LoVo (cell line): ENCODE measurements at places on chromosomes 7 and 10.

DNA sequence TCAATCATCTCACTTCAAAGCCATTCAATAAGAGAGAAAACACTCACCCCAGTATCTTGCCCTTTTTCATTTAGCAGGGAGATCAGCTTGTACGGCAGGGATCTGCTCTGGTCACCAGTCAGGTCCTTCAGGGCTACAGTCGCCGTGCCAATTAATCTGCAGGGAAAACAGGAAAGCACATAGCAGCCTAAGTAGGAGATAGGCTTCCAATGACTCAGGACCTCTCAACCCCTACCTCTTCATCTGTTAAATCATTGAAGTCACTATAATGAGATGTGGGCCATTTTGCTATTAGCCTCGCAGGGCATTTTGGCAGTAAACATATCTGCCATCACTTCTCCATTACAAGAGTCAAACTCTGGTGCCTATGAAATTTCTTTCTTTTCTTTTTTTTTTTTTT is 50.8 kb downstream of the MYOF start:
- no peak for DNase-seq

DNA sequence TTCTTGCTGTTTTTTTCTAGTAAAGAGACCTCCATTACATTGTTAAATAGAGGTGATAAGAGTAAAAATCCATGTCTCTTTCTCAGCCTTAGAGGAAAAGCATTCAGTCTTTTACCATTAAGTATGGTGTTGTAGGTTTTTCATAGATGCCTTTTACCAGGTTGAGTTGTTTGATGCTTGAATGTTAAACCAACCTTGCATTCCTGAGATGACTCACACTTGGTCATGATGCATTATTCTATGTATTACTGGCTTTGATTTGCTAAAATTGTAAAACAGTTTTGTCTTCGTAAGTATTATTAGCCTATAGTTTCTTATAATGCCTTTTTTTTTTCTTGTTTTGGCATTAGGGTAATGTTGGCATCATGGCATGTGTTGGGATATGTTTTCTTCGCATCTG is 90.0 kb downstream of the ANKRD61 start:
- DNase-seq: no peak

DNA sequence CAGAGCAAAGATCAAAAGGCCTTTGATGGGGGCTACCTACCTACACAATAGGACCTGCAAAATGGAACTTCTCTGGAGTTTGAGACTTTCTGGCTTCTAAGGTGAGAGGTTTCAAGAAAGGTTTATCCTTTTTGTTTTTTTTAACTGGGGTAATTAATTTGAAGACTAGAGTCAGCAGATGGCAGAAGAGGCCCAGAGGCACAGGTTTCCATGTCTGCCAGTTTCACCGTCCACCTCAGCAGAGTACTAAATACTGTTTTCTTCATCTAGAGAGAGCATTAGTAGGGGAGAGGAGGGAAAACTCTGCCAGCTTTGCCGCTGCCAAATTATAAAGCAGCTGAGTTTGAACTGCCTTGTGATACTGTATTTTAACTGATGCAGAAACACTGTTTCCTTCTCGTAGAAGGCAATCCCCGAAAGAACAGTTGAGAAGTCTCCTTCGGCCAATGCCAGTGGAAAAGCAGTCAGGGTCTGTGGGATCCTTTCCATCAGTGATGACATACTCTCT is 138.7 kb downstream of the SLC25A13 start:
- no peak for DNase-seq

DNA sequence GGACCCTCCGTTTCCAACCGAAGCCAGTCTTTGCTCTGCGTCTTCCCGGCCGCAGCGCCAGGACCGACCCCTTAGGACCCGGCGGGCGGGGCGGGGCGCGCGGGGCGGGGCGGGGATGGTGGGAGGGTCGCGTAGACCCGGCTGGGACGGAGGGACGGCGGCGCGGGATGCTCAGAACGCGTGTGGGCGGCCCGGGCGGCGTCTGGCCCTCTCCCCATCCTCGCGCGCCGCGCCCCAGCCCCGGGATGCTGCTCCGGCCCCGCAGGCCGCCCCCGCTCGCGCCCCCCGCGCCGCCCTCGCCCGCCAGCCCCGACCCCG is at the start of gene UTF1:
Gene UTF1 (plus strand): TSS at position 174 of the 318 bp plus-strand sequence. CDS start 72 bp downstream, at position 246.
- DNase-seq: no peak

DNA sequence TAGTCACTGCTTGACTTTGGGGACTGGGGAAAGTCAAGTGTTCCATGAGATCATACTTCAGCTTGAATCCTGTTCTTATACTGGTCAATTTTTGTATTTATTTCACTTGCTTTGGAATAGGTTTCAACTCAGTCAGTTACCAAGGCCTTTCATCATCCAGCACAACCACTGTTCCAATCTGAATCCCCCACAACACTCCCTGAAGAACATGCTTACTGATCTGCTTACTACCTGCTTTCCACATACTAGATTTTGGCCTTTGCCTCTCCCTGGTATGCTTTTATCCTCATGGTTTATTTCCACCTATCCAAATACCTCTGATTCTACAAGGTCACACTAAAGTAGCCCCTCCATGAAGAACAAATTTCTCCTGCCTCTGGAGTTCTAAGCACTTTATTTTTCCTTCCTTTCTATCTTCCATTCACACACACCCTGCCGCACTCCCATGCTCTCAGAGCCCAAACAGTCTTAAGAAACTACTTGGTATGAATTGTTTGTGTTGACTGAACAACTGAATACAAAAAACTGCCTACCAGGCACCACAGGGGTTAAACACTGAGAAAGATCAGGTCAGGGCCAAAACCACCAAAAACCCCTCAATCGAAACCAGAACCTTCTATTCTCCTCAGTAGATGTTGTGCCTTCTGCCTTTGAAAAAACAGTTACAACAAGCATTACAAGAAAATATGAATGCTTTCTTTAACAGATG is 178.1 kb downstream of the AVL9 start:
- no peak for DNase-seq

GRCh38 chr7:1992554-1992953 is 240.2 kb downstream of the MAD1L1 start:
- DNase-seq: no peak

GRCh38 chr10:78278058-78278404 is 244.4 kb downstream of the RPS24 start:
- no peak for DNase-seq

GRCh38 chr7:70435634-70436033 is 696.3 kb upstream of the GALNT17 start:
- DNase-seq: no peak

DNA sequence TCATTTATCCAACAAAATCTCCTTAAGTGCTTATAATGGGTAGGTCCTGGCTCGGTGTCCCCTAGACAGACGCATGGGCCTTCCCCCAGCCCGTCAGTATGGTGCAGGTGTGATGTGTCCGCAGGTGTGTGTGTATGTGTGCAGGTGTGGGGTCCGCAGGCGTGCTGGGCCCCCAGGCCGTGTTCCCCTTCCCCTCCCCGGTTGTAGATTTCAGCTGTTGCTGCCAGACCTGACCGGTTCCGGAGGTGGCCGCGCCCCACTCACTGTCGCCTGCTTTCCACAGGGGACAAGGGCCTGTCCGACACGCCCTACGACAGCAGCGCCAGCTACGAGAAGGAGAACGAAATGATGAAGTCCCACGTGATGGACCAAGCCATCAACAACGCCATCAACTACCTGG is 50.5 kb downstream of the FIGNL1 start:
- no peak for DNase-seq

DNA sequence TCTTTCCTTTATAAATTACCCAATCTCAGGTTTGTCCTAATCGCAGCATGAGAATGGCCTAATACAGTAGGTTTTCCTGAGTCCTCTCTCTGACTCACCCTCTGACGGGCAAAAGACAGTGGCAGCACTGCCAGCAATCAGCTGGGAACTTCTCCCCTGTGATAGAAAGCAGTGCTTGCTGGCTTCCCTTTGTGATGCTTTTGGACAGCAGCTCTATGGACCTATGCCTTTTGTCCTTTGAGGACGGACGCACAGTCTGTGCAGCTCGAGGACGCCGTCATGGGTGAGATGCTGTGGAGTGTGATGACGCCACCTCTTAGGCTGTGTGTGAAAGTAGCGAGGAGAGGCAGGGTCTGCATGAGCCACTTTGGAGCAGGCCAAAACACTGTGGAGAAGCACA is 68.8 kb downstream of the KIAA1217 start:
- DNase-seq: no peak

GRCh38 chr10:86367152-86367951 is 757 bp upstream of the GRID1 start:
- DNase-seq: no peak

- no peak for DNase-seq
Measured at GRCh38 chr7:41785265-41785664, 82.4 kb upstream of the INHBA start.
